ENCODE measurements at places on chromosomes 11 and 22. TPM values are rescaled to one million over a fixed set of nuclear protein-coding genes. Genes with fewer than 3 reads are reported as not detected.

- H3K27ac ChIP-seq = no peak overlapping the region
- peaks cover 46% of the 10 kb centered on the region for H3K4me1 ChIP-seq
- no peaks in the 10 kb centered on the region for H3K27me3 ChIP-seq
- DNase-seq = no peak
- no peak overlapping the region for H3K4me3 ChIP-seq
These were observed 23.2 kb upstream of the MOB2 start for GRCh38 chr11:1509626-1510255.

- no peak for DNase-seq
- H3K4me3 ChIP-seq = no peak overlapping the region
- H3K4me1 ChIP-seq = peaks cover 12% of the 10 kb centered on the region
- no peaks in the 10 kb centered on the region for H3K36me3 ChIP-seq
- no peaks in the 10 kb centered on the region for H3K27me3 ChIP-seq
These were observed 32.4 kb downstream of the ZC3H12C start for GRCh38 chr11:110125632-110126031.

The DCDC1 gene
- not detected for total RNA-seq

The APOBEC3B gene
- 2.4 TPM for total RNA-seq

The RHOG gene
- total RNA-seq = 36.6 TPM
